ENCODE measurements at places on chromosomes 12 and 14.

DNA sequence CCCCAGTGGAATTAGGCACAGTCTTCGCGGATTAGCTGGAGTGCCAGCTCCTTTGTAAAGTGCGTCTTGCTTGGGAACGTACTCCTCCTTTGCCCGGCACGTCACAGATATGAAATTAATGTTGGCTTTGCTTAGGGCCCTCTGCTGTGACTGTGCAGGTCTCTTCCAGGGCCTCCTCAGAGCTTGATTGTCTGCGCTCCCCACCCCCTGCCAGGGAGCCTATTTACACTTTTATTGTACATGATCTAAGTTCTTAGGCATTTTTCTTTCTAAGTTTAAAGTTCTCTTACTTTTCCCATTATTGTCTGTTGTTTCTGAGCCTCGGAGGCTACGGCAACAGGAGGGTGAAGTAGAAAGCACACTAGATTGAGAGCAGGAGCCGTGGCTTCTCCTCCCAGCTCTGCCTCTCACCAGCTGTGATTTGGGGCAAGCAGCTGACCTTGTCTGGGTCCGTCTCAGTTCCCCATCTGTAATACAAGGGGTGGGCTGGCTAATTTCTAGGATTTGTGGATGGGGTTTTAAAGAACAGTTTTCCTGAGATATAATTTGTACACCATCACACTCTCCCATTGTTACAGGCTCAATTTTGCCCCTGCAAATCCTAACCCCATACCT, 81.8 kb downstream of the TSPAN9 start:
- DNase-seq, result no peak

DNA sequence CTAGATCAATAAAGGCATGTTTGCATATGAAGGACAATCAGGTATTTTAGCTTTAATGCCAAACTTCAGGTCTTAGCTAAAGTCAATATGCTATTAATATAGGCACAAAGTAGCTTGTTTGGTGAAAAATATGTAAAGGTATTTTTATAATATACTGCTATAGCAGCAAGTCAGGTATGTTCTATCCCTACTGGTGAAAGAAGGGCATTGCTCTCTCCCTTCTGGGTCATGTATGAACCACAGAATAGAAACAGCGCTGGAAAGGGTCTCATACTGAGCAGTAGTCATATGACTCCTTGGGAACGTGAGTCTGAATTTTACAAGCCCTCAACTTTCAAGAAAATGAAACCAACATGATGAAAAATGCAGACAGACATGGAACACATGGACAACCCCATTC, 314.6 kb downstream of the GRIN2B start:
- no peak for DNase-seq

- no peak for DNase-seq
Measured at GRCh38 chr12:131147894-131148293, 194.2 kb downstream of the ADGRD1 start.

DNA sequence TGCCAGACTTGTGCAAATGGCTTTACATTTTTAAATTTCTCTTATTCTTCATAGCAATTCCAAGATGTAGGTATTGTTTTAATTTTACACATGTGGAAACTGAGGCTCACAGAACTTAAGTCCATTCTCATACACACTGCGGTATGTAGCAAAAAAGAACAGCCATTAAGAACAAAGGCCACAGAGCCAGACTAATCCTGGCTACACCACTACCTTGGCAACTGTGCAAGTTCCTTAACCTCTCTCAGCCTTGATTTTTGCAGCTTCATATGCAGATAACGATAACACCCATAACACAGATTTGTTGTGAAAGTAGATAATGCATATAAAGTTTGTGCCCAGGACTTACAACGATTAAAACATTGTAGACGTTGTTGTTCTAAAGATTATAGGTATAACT, 81.1 kb downstream of the ABCC9 start:
- no peak for DNase-seq

GRCh38 chr12:125100551-125101434, 35.6 kb downstream of the AACS start:
- DNase-seq, result no peak

DNA sequence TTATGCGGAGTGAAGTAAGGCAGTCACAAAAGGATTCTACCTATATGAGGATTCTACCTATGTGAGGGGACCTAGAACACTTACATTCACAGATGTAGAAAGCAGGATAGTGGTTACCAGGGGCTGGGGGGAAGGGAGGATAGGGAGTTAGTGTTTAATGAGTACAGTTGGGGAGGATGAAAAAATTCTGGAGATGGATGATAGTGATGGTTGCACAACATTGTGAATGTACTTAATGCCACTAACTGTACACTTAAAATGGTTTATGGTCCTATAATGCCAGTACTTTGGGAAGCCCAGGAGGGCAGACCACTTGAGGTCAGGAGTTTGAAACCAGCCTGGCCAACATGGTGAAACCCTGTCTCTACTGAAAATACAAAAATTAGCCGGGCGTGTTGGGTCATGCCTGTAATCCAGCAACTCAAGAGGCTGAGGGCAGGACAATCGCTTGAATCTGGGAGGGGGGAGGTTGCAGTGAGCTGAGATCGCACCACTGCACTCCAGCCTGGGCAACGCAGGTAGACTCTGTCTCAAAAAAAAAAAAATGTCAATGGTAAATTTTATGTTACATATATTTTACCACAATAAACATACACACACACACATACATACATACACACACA, 25.4 kb downstream of the SVOP start:
- no peak for DNase-seq

GRCh38 chr12:88778064-88778463, 197.8 kb upstream of the KITLG start:
- DNase-seq, result no peak

GRCh38 chr12:12918781-12919389, 27.5 kb downstream of the GPRC5A start:
- no peak for DNase-seq

GRCh38 chr12:94805749-94806529, 155.6 kb upstream of the TMCC3 start:
- DNase-seq, result no peak

DNA sequence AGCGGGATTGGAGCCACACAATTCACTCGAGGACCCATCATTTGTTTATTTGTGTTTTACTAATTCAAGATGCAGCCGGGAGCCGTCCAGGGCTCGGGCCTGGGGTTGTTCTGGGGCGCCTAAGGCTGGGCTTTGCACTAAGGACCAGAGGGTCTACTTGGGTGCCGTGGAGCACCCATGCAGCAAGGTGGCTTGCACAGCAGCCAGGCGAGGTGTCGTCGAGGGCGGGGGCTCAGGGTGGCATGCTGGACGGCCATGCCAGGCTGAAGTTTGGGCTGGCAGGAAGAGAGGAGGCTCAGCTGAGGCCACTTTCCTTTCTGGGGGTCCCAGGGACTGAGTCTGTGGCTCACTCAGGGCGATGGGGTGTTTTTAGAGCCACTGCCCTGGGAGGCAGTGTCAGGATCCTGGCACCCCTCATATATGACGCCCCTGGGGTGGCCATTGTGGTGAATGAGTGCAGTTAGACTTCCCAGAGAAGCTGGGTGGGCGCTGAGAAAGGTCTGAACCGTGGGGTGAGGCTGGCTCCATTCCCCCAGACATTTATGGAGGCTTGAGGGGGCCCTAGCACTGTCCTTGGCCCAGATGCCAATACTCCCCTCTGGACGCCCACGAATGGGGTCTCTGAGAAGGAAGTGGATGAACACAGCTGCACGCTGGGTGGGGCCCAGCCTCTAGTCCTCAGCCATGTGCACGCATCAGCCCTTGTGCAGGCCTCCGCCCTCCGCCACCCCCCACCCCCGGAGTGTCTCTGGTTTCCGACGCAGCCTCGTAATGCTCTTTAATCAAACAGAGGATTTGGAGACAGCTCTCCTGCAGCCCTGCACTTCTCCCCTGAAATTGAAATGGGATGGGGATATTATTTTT, 11.3 kb downstream of the MEG3 start:
- no peak for DNase-seq

- DNase-seq, result no peak
Measured at GRCh38 chr12:132108211-132108832, 35.8 kb downstream of the DDX51 start.

GRCh38 chr12:127570793-127571360, 696.1 kb upstream of the TMEM132C start:
- no peak for DNase-seq

GRCh38 chr12:16530268-16530850, 75.6 kb downstream of the LMO3 start:
- DNase-seq, result no peak

DNA sequence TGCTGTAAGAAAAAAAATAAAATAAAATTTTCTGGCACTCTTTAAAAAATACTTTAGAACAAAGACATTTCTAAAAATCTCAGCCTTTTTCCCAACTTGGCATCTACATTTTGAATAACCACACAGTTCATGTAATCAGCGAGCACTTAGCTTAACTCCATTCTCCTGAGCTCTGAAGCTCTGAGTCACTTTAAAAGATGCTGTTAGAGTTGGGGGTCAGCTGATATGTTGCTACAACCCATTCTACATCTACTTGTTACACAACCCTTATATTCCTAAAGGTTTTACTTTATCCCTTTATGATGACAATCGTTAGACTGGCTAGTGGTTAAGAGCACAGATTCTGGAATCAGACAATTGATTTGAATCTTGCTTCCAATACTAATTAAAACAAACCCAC, 48.3 kb downstream of the SLC41A2 start:
- DNase-seq, result no peak

GRCh38 chr12:29660847-29661246, 122.9 kb downstream of the TMTC1 start:
- DNase-seq, result no peak

DNA sequence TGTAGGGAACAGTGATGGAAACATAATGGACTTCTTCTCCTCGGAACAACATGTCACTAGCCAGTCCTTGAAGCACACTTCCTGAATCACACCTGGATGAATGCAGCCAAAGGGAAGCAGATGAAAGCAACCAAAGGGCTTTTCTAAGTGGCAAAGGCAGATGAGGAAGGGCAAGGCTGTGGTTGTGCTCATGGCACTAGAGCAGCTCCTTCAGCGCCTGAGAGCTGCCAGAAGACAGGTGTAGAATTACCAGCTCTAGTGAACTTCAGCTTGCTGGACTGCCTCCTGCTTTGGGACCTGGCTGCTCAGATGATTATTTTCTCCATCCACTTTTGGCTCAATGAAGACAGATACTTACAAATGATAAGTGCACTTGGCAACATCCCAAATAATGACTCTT, 1372.1 kb upstream of the SEL1L start:
- no peak for DNase-seq

GRCh38 chr14:81589381-81590065, 55.9 kb upstream of the SEL1L start:
- DNase-seq, result peak; percentile 20

GRCh38 chr14:55170526-55170925, 20.9 kb downstream of the DLGAP5 start:
- DNase-seq, result no peak

DNA sequence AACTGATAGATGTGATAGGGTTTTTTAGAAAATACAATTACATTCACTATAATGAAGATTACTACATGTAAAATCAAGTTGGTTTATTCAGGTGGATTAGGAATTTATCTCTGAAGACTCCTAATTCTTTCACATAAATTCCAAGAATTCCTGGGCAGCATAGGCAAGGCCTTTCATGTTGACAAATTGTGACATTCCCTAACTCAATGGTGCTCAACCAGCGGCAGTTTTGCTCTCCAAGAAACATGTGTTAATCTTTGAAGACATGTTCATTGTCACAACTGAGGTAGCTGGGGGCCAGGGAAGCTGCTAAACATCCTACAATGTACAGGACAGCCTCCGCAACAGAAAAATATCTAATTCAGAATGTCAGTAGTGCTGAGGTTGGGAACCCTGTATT, 46.3 kb downstream of the PTPRQ start:
- DNase-seq, result no peak

GRCh38 chr14:71143381-71144290, 236.4 kb downstream of the PCNX1 start:
- no peak for DNase-seq

DNA sequence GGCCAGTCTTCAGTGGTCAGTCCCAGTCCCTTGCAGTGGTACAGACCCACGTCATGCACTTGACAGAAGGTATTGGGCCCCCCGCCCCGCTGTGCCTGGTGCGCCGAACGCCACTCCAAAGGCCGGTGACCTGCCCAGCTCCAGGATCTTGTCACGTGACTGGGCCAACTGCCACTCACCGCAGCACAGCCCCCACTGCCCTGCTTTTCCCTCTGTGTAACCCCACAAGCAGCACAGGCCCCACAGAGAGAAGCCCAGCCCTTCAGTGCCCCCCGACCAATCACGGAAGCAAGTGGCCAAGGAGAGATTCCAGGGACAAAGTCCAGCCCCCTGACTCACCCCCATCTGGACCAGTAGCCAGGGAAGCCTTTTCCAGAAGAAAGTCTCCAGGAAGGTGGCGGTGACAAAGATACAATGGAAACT, 498 bp downstream of the GPR132 start:
- no peak for DNase-seq

DNA sequence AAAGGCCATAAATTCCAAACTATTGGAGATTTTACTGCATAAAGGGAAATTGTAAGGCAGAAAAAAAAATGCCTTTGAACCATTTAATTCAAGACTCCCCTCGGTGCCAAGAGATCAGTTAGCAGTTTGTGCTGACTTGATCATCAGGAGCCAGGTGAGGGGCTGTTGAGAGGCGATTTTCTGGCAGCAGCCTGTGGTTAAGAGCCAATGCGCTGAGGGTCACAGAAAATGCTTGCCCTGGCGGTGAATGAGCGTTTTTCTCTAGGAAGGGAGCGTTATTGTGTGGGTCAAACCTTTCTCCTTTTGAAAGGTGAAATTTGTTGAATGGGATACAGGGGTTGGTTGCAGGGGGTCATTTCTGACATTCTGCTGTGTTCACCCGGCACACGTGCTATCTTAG, 4.7 kb downstream of the SRRM4 start:
- no peak for DNase-seq

- DNase-seq, result no peak
Measured at GRCh38 chr12:48901278-48901677, 24.0 kb downstream of the FKBP11 start.

DNA sequence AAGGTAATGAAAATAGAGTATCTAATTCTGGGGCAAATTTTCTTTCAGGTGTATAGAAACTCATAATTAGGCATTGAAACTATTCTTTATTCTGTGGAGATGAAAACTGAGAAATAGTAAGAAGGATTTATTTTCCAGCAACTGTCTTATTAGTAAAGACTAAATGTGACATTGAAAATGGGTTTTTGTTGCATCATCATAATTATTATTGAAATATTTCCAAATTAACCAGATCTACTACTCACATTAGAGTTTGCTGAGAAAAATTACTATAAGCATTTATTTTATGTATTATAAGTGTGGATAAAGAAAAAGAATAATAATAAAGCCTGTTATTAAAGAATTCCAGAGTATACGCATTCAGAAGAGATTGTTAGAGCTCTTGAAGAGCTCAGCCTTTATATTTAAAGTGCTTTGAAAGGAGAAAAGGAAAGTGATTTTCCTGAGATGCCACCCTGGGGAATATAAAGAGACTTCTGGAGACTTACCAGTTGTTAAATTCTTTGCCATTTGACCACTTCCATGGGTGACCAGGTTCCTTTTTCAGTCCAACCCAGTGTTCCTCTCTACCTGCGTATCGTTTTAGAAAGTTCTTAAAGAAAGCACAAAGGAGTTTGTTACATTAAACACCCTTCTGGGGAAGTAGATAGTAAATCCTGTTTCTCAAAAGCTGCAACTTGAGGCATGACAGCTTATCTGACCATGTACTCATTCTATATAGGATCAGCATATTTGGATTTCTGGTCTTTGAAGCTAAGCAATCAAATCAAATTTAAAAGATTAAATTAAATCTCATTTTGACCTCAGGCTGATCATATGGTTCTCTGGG, 6.4 kb downstream of the CD69 start:
- no peak for DNase-seq

GRCh38 chr12:69410571-69410970, 51.0 kb downstream of the YEATS4 start:
- no peak for DNase-seq

GRCh38 chr12:84983289-84983688, 52.8 kb downstream of the TSPAN19 start:
- DNase-seq, result no peak

Data from HEK293T (cell line).